ENCODE measurements at places on chromosomes 2 and 18. TPM values are rescaled to one million over a fixed set of nuclear protein-coding genes. Genes with fewer than 3 reads are reported as not detected.

Gene FBXO48
- 1.8 TPM for total RNA-seq

- DNase-seq, result no peak
Measured at GRCh38 chr2:108355906-108356734, 21.6 kb upstream of the SULT1C4 start.

GRCh38 chr18:52152036-52152435 lies 188.0 kb upstream of the DCC start:
- DNase-seq, result no peak

Gene CYP27C1
- not detected for total RNA-seq

GRCh38 chr18:55256226-55256928 lies 297.1 kb upstream of the CCDC68 start:
- DNase-seq, result no peak

DNA sequence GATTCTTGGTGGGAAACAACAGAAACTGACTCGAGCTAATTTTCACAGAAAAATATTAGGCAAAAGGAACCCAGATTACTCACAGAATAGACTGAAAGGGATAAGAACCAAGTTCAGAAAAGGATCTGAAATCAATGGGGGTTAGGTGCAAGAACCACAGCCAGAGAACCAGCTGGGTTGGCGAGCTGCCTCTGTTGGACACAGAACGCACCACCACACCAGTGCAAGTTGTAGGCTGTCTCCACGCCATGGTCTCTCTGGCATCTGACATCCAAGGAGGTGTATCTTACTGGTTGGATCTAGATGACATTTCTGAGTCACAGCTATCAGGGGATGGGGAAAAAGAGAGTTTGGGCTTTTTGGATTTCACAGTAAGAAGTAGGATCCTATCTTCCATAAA lies 18.6 kb upstream of the ONECUT2 start:
- no peak for DNase-seq

- DNase-seq, result no peak
Measured at GRCh38 chr18:77765468-77765867, 515.8 kb downstream of the GALR1 start.

Gene TCF7L1
- total RNA-seq, result 21.1 TPM

- no peak for DNase-seq
Measured at GRCh38 chr2:42156721-42157120, 12.4 kb upstream of the EML4 start.

Gene C2orf92
- 14.4 TPM for total RNA-seq

Gene RAX
- not detected for total RNA-seq

GRCh38 chr2:30702694-30703093 lies 104.6 kb downstream of the CAPN13 start:
- no peak for DNase-seq

DNA sequence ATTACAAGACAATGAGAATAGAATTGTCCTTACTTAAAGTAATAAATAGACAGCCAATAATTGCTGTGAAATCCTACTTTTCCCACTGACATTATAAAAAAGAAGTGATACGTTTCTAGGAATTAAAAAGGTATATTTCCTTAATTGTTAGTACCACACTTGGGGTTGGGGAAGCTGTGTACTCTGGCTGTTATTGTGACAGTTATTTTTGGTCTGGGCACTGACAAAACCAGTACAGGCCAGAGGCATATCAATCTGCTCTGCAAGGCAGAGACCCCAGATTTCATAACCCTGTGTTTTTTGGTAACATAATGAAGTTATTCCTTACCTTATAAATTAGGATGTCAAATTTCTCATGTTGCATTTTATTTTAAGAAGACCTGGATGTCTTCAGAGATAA lies 66.5 kb downstream of the RAB10 start:
- DNase-seq, result no peak

DNA sequence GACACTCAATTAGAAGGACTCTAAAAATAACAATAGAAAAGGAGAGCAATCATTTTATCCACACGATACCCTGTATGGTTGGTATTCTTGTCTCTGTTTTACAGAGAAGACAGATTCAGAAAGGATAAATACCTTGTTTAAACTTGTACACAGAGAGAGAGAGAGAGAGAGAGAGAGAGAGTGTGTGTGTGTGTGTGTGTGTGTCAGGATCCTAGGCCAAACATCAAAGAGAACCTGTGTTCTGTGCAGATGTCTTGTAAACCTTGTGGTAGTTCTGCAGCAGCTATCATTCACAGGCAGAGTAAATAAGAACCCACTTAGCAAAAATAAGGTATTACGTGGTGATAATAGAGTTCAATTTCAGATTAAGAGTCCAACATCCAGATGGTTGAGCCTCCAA lies 4.3 kb upstream of the CRIM1 start:
- DNase-seq, result no peak

DNA sequence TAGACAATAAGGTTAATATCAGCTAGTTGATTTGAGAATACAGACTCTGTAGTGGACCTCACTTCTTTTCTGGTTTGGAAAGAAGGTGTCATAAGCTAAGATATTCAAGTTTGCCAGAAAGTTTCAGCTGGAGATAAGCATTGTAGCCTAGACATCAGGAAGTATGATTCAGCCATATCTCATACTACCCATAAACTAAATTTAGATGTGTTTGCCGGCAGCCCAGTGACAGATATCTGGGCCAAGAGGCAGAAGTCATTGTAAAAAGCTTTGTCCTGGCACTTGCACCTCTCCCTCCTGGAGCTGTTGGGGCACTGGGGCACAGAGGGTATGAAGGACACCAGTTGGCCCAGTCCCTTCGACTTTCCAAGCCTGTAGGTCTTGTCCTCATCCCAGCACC lies 128.0 kb downstream of the EPHA4 start:
- no peak for DNase-seq

DNA sequence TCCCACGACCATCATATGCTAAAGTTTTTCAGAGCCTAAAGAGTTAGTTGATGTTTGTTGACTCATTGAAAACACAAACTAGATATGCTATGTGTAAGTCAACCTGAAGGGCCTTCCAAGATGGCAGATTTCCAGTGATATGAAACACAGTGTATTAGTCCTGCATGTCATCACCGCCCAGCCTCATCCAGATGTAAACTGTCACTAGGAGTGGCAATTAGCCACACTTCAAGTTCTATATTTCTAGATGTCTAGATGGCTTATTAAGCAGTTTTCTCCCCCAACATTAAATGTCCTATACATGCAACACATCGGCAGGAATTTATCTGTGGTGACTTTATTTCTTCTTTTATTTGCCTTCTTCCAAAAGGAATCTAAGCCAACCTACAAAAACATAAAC lies 444.1 kb upstream of the SMIM21 start:
- no peak for DNase-seq

- no peak for DNase-seq
Measured at GRCh38 chr2:67559156-67559555, 162.0 kb downstream of the ETAA1 start.

GRCh38 chr2:199596549-199596948 lies 138.8 kb upstream of the SATB2 start:
- DNase-seq, result no peak

GRCh38 chr18:22988208-22988607 lies 55.1 kb downstream of the RBBP8 start:
- no peak for DNase-seq

GRCh38 chr2:231819447-231820042 lies 33.3 kb downstream of the COPS7B start:
- DNase-seq, result no peak

Data from upper lobe of right lung (tissue), 1 donor.